ENCODE measurements at places on chromosomes 11 and 22.
A peak's percentile ranks its signal among the peaks of the same experiment; 100 is the strongest.

- no peak for DNase-seq
These were observed 533.6 kb upstream of the CADM1 start for GRCh38 chr11:116037861-116038260.

DNA sequence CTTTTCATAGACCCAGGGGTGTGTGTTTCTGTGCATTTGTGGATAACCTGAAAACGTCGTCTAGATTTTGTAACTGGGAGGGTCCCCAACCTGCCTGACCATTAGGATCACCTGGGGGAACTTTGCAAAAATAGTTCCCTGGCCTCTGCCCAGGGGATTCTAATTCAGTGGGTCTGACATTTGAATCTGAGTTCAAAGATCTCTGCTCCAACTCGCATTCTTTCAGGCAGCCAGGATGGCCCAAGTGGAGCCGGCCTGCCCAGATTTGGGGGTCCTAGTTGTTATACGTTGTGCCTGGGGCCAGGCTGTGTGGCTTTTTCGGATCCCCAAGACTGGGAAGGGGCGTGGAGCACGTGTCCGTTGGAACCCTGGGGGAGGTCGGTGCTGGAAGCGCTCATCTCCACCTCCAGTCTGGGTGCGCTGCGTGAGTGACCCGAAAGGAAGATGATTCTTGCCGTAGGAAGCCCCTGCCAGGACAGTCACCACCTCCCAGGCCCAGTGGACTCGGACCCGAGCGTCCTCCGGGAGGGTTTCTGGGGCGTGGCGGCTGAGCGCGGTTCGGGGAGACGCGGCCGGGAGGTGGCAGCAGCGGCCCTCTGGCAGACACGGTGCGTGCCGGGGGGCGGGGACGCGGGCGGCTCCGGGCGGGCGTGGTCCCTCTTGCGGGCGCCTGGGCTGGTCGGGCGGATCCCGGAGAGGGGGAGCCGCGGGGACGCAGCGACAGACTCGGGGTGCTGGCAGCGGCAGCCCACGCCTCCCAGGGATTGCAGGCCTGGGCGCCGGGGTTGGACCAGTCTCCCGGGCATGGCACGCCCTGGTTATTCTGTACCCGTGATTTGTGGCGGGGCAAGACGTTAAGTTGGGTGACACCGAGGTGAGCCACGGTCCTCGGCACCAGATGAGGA is 29.2 kb upstream of the PLET1 start:
- peak; percentile 59 for DNase-seq

DNA sequence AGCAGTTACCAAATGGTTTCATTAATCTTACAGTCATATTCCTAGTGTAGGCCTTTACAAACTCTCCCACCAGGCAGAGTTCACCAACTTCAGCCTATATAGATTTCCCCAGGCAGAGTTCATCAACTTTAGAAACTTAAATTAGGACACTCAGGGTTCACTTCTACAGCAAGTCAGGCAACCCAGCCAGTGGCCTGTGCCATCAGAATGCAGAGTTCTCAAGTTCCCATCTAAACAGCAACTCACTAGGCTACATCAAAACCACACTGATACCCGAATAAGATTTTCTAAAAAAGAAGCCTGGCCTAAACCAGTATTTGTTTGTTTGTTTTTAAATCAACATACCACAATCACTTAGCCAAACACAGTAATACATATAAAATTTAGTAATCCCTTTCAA is 33.7 kb downstream of the PICALM start:
- no peak for DNase-seq

DNA sequence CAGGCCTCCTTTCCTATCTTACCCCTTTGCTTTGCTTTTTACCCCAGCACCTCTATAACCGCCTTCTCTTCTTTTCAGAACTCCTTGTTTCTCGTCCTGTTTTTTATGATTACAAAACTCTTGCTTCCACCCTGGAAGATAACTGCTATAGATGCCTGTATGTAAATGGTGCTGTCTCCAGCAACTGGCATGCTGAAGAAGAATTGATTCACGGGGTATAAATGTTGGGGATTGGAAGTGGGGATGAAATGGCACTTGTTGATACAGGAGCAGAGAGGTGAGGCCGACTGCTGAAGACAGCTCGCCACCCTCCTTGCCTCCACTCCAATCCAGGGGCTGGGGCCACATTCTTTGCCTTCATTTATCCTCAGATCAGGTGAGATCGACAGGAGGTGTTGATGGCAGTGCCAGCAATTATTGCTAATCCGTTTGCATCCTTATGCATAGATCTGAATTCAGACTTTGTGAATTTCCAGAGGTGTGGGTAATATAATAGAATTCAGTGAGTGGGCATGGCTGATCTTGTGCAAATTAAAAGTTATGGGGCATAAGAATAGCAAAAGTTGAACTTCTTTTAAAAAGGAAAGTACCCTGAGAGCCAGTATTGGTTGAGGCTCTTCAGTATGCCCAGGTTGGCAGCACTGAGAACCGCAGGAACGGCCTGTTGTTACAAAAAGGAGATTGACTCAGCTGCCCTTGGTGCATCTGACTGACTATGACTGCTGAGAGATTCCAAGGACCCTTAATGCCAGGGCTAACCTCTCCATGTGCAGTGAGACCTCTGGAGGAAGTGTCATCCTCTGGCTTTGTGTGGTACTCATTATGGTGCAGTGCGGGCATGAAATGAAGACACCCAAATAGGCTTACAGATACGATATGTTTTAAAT is 5.3 kb downstream of the NEAT1 start:
- DNase-seq, result no peak

- DNase-seq, result no peak
These were observed 61.6 kb upstream of the NAV2 start for GRCh38 chr11:19651028-19651427.

DNA sequence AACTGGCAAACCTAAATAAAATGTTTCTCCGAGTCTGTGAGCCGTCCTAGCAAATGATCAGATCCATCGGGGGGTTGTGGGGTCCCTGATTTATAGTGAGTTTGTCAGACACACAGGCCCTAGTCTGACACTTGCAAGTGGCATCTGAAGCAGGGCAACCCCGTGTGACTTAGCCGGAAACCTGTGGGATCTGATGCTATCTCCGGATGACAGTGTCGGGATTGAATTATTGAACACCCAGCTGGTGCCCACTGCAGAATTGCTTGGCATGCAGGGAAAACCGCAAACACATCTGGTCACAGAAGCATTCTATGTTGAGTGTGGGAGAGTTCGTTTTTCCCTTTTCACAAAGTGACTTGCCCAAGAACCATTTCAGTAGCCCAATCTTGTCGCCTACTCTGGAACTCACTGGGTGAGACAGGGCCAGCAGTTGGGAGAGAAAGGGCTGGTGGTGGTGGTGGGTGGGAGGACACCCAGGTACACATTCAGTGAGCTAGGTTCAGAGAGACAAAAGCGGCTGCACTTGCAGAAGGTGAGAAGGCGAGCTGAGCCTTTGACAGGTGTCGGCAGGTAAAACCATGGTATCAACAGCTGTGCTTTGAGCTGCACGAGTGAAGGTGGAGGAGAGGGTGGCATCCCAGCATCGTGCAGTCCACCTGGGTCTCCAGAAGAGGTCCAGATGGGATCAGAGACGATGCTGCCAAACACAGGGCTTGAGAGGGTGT is 33.7 kb upstream of the B3GAT1 start:
- no peak for DNase-seq

GRCh38 chr11:61034111-61034510 is 62.6 kb downstream of the CD6 start:
- no peak for DNase-seq

DNA sequence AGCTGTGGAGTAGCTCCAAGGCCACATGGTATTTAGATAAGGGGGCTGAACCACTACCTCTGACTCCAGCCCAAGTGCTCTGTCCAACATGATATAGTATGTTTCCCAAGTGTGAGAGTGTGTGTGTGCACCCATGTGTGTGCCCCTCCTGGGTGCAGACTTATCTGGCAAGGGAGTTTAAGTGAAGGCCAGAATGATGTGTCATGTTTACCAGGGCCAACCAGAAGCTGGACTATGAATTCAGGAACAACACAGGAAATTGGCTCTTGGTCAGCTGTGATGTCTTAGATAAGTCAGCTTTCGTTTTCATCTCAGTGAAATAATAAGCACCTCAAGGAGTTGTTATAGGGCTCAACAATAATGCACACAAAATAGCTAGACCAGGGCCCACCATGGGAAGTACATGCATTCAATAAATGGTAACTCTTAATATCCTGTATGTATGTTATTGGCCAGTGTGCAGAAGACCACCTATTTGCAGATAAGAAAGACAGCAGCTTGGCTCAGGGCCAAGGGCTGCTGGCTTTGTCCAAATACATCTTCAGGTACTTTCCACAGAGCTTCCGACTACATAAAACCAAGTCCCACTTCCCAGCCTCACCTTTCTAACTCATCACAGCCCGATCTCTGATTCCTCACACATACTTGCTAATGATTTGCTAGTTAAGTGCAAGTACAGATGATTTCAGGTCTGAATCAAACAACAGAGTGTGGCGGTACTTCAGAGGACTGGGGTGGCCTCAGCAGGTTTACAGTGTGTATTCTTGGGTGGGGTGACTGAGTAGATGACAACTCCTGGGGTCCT is 120.9 kb downstream of the ME3 start:
- DNase-seq, result no peak

DNA sequence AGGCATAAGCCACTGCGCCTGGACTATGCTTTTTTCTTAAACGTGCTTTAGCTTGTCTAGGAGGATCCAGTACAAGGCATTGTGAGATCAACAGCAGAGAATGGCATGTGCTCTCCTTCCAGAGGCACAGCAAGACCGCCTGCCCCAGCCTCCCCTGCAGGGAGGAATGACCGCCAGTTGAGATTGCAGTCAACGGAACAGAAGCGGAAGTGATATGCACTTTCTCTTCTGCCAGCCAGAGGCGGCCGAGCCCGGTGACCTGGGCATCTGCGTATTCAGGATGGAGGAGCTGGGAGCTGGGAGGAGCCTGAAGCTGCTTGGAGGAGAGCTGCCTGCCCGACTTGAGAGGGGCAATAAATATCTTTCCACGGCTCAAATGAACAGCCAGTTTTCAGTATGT is 243.0 kb downstream of the CTTN start:
- no peak for DNase-seq

GRCh38 chr11:134413826-134414731 is 2.0 kb upstream of the B3GAT1 start:
- no peak for DNase-seq

DNA sequence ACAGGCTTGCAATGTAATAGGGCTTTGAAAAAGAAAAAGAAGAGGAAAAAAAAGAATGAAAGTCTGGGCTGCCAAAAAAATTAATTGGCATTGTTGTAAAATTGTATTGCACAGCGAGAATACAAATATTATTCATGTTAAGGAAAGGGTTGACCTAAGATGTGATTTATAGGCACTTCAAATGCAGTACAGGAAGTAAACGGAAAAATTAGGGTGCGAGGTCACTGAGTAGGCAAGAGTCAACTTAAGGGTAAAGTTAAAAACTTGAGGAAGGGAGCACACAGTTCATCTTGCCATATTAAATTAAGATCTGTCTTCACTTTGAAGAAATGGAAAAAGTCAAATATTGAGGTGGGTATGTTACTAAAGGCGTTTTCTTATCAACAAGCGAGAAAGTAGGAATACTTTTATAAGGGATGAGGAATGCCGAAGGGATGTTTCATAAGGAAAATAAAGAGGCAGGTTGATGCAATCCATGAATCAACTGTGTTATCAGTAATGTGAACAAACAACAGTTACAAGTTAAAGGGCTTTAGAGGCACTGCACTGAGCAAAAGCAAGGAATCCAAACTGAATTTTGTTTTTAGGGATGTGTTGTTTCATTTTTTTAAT is 123.0 kb downstream of the WT1 start:
- no peak for DNase-seq

GRCh38 chr11:17238377-17238776 is 30.6 kb upstream of the PIK3C2A start:
- DNase-seq, result no peak

GRCh38 chr22:20573833-20574615 is 66.6 kb downstream of the MED15 start:
- DNase-seq, result no peak

DNA sequence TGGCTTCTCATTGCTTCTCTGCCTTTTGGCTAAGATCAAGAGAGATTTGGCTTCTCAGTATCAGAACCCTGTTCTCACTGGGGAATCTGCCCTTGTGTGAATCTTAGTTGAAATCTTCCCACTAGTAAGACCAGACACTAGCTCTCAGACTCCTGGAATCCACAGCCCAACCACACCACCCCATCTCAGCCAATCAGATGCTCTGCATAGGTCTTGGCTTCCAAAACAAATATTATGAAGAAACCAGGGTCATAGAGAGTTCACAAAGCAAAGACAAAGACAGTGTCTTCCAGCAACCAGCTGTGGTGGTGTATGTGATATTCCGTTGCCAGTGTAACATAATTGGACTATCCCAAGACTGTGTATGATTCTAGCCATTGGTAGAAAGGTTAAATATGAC is 5.4 kb downstream of the OR8B12 start:
- no peak for DNase-seq

DNA sequence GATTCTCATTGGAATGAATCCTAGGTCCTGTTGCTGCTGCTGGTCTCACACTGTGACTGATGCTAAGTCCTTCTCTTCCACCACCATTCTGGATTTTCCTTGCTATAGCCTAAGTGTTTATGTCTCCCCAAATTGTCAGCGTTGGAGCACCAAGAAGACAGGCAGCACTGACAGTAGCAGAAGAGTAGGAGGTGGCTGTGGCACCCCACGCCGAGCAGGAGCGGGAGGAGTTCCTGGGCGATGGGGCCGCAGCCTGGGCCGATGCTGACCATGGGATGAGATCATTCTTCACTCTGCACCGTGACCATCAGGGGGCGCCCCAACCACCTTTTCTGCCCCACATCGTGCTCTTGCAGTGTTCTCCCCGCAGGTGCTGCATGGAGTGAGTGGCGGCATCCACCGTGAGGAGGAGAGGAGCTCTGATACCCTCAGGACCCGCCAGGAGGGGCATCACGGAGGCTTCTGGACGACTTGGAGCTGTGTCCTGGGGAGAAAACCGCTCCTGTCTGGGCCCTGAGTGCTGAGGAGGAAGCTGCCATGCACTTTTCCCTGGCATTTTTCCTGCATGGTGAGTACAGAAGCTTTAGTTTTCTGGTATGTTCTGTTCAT is 57.0 kb downstream of the LRRC74B start:
- peak; percentile 4 for DNase-seq

GRCh38 chr22:48596111-48596850 is 1231.4 kb downstream of the BRD1 start:
- no peak for DNase-seq

GRCh38 chr11:45024846-45025588 is 74.3 kb upstream of the TP53I11 start:
- DNase-seq, result no peak

GRCh38 chr11:66886671-66887221 is 29.9 kb downstream of the LRFN4 start:
- no peak for DNase-seq
